Choroid plexus epithelial cell (primary cell): ENCODE measurements at places on chromosomes 4 and X.

DNA sequence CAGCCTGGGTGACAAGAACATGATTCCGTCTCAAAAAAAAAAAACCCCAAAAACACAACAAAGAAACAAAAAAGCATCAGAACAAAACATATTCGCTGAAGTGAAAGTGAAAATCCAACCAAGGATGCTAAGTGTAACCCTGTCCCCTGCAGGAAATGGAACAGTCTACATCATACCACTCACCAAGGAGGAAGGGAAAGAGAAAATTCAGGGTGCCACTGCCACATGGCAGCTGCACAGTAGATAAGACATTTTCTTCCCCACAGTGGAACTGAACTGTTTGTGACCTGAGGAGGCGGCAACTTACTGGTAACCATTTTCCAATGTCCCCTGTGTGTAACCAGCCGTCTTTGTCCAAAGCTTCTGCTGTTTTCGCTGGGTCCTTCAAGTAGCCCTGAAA is 28.2 kb upstream of the CENPU start:
- no peak for DNase-seq

DNA sequence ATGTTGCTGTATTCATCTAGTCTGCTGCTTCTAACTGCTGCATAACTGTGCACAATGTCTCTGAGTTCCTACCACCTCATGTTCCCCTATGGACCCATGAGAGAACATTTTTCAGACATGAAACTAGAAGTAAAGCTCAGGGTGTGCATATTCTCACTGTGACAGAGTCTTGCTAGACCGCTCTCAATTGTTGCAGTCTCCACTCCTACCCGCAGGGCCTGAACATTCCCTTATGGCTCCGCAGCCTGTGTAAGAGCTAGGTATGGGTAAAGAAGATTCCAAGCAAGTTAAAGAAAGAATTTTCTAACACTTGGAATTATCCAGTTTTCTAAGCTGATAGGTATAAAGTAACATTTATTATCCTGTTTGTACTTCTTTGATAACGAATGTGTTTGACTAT is 5.4 kb downstream of the OCIAD2 start:
- no peak for DNase-seq

DNA sequence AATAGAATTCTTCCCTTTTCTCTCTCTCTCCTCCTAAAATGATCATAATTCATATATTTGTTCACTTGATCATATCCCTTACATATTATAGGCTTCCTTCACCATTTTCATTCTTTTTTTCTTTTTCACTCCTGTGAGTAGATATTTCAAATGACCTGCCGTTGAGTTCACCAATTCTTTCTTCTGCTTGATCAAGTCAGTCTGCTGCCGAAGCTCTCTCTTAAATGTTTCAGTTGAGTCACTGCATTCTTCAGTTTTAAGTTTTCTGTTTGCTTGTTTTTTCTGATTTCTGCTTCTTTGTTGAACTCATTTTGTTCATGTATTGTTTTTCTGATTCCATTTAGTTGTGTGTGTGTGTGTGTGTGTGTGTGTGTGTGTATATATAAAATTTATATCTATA is 354.3 kb downstream of the GPAT3 start:
- DNase-seq, result peak; percentile 70

DNA sequence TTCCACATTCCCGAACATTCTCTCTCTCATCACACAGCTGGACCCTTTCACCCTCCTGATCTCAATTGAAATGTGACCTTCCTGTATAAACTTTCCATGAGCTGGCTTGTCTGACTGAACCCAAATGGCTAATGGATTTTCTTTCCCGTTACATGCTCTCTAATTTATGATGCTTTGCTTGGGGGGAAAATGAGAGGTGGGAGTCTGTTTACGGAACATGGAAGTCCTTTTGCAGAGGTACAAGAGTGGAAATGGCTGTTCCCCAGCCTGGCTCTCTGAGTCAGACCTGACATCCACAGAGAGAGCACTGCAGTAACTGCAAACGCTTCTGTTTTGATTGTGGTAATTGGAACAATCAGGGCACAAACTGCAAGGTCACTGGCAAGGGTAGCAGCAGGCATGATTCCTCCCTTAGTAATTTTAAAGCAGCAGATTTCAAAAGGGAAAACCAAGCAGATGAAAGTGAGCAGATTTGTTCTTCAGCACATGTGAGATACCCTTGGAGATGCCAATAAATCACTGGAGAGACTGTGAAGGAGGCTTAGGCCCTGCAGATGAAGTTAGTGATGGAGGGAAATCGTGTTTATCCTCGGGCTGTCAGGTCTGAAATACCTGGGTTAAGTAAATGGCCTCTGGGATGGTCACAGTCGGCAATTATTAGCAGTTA is 83.9 kb downstream of the SNCA start:
- DNase-seq, result peak; percentile 94

- no peak for DNase-seq
Observed at GRCh38 chr4:70709611-70710205, 12.1 kb upstream of the RUFY3 start.

DNA sequence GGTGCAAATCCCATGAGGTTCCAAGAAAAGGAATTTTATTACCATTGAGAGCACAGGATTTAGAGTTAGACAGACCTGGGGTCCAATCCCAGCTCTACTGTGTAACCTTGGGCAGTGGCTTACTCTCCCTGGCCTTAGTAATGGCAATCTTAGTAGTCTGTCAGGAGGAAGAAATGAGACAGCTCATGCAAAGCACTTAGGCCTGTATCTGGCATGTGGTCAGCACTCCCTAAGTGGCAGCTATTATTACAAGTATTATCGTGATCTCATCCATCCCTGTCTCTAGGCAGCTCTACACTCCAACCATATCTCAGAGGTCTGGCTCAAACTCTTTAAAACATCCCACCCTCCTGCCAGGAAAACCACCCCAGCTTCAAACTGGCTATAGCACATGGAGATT is 129.6 kb upstream of the NALF2 start:
- no peak for DNase-seq
